ENCODE measurements at places on chromosomes 5 and 9.
A peak's percentile ranks its signal among the peaks of the same experiment; 100 is the strongest.

GRCh38 chr5:71587766-71588532 lies 809 bp downstream of the MCCC2 start:
- no peak for DNase-seq

DNA sequence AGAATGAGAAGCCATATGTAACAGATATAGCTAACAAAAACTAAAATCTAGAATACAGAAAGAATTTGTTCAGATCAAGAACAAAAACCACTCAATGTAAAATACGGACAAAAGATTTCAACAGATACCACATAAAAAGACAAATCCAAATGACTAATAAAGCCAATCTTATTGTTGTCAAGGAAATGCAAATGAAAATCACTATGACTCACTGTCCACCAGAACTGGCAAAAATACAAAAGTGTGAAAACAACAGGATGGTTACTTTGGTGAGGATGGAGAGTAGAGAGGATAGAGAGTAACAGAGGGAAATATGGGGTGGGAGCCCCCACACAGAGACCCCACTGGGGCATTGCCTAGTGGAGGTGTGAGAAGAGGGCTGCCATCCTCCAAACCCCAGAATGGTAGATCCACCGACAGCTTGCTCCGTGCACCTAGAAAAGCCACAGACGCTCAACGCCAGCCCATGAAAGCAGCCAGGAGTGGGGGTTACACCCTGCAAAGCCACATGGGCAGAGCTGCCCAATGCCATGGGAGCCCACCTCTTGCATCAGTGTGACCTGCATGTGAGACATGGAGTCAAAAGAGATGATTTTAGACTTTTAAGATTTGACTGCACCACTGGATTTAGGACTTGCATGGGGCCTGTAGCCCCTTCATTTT lies 15.2 kb upstream of the RHOBTB3 start:
- DNase-seq, result no peak

DNA sequence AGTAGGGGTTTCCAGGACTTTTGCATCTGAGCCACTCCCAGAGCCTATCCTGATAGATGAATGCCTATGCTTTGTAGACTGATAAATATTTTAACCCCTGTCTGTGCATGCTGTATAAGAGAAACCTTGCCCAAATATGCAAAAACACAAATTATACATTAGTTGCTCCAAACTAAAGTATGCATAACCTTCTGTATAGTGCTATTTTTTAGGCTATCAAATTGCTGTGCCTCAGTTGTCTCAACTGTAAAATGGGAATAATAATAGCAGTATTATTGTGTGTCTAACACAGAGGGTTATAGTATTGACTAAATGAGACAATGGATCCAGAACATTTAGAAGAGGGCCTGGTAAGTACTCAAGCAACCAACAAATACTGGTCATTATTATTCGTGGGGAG lies 117.7 kb downstream of the LIFR start:
- DNase-seq, result no peak

DNA sequence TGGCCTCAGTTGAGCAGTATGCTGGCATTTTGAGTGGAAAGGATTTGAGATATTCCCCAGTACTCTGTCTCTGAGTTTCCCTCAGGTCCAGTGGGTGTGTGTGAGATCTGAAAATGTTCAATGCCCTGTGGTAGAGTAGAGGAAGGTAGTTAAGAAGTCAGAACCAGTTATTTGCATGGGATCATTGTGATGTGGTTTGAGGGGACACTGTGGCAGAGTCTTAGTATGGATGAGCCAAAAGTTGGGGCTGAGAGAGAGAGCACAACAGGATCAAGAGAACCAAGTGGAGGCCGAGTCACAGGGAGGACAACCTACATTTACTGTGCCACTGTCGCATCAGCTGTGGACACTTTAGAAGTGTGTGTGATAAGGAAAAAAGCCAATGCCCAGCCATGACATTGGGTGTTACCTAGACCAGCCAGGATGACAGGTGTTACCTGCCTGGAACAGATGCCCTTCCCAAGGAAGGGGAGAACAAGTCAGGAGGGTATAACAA lies 128.9 kb upstream of the IL12B start:
- no peak for DNase-seq

- peak; percentile 44 for DNase-seq
Observed at GRCh38 chr9:127264462-127265219, at the start of gene GARNL3. Gene GARNL3, plus strand, starts transcription at chr9:127264774. Its CDS starts 104 bp downstream, at chr9:127264878.

- DNase-seq, result no peak
Observed at GRCh38 chr5:144405991-144406390, 235.3 kb downstream of the KCTD16 start.

DNA sequence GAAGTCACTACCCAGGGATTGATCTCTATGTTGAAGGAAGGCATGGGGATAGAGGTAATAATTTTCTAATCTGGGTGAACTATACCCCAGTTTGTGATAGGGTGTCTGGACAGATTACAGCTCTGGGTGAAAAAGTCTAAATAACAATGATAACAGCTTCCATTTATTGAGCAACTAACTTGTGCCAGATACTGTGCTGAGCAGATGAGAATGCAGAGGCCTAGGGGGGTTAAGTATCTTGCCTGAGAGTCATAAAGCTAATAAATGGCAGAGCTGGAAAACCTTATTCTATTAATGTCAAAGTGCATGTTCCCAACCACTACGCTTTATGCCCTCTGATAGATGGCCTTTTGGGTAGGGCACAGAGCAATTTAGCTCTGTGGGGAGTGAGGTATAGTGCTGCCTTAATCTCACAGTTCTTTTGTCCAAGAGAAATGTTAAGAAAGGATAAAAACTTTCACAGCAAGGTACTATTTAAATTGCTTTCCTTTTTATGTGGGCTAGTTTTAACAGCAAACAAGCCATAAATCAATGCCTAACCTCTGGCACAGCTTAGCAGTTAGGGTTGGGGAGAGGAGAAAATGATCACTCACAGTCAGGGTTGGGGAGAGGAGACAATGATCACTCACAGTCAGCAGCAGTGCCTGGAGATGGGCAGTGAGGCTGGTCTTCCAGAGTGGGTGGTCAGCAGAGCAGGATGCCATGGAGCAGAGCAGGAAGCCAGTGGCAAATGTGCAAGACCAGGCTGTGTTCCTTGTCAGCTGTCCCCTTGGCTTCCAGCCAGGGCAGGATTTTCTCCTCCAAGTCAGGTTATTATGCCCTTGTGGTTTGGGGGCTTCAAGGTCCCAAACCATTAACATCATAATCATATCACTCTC lies 187.0 kb downstream of the CARTPT start:
- no peak for DNase-seq

DNA sequence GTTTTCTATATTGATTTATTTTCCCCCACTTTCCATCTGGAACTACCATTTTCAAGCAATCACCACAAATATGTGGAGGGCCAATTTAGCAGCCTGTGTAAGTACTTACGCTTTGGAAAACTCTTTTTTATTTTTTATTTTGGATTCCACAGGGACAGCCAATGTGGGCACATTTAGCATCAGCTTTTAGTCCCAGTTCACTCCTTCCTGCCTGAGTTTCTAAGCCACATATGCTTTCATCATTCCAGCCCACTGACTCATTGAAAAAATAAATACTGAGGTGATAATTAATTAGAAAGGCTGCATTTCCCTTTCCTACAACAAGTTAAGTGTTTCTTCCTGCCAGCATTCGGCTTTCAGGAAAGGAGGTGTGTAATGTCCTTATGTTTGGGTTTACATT lies 76.8 kb downstream of the TMEM167A start:
- DNase-seq, result peak; percentile 8

DNA sequence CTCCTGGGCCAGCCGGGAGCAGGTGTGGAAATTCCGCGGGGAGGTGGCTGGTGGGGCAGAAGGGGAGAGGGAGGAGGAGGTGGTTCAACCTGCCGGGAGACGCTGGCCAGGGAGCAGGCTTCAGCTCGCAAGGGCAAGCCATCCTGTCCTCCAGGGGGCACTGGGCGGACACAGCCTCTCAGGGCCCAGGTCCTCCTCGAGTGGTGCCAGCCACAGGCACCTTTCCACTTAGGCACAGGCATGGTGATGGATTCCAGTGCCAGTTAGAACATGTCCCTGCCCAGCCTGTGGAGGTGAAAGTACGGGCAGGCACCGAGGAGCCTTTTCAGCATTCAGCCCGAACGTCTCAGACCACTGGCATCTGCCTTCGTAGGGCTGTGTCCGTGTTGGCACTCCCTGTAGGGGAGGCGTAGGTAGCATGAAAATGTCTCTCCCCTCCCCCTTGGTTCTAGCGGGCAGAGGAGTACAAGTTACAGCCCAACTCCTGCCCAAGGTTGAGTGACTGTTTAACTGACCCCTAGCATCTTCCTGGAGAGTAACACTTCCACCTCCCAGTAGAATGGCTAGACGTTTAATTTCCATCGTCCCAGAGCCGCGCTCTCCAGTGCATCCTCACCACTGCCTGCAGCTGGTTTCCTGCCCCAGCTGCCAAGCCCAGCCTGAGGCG lies 48.9 kb downstream of the DAB2IP start:
- DNase-seq, result no peak

- DNase-seq, result no peak
Observed at GRCh38 chr5:90093751-90094485, 315.6 kb downstream of the CETN3 start.
